ENCODE measurements at places on chromosomes 12 and 14.

GRCh38 chr14:103801459-103801858 is 45.9 kb downstream of the PPP1R13B start:
- no peak for DNase-seq

- DNase-seq, result no peak
These were observed 17.7 kb downstream of the CLEC2D start for GRCh38 chr12:9687228-9687627.

- DNase-seq, result no peak
These were observed 173.4 kb downstream of the BMP4 start for GRCh38 chr14:53783256-53783655.

- DNase-seq, result peak; percentile 16
These were observed 23.8 kb downstream of the PAPLN start for GRCh38 chr14:73261075-73261474.

DNA sequence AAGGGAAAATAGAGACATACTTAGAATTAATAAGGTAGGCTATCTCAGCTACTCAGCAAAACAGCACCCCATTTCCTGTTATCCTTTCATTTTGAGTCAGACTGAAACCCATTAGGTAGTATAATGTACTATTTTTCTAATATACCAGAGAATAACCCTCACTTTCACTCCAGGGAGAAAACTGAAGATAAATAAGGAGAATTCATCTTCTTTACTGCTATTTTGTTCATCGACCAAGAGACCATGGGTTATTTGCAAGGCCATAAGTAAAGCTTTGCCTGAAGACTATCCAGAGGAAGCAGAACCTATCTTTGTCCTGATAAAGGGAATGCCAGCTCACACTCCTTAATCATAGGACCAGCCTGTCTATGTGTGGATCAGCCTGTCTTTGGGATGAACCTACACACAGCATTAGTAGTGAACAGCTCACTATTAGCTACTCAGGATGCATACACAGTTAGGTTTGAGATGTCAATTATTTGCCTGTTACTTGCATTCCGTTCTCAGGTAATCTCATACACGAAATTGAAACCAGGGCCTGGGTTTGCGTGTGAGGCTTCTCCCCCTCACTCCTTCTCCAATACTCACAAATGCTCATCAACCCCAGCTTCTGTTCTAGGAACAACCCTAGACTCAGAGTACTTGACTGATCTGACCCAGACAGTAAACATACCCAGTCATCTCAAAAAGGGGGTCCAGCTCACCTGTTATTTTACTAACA is 124.4 kb downstream of the DAD1 start:
- DNase-seq, result no peak

DNA sequence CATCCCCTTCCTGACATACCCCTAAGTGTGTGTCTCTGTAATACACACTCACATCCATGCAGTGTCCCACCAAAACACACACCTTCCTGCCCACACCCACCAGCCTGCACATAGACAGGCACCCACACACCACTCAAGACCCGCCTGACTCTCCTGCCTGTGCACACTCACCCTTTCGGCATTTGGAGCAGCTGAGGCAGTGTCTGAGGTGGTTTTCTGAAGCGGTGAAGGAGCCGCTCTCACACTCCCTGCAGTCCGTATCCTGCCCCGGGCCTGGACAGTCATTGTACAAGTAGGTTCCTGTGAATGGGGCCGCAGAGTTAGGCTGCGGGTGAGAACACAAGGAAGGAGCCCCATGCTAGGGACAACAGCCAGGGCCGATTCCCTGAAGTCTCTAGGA is 8.3 kb downstream of the TNFRSF1A start:
- no peak for DNase-seq

GRCh38 chr12:51174501-51174900 is 1.6 kb upstream of the TFCP2 start:
- DNase-seq, result no peak

GRCh38 chr12:131702573-131702877 is 8.4 kb upstream of the SFSWAP start:
- no peak for DNase-seq

DNA sequence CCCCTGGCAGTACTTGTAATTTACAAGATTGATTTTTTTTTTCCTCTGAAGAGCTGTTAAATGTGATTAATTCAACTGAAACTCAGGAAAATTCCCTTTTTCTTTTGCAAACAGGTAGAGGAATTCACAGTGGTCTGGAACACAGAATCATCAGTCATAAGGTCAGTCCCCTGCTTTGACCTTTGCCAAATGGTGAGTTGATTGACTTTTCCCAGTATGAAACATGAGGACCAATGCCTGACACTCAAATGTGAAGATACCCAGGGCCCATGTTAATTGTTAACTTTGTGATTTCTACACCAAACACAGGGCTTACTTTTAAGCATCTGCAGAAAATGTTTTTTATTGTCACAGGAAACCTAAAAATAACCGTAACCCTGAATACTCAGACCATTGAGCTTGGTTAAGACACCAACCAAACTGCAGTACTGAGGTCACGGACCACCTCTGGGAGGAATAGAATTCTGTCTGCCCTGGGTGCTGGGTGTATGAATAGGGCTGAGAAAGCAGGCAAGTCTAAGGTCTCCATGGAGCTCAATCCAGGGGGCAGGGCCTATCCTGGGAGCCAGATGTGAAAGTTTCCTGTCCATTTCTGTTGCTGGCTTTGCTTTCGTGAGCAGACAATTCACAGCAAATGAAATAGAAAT is 192.4 kb downstream of the TMX1 start:
- no peak for DNase-seq

DNA sequence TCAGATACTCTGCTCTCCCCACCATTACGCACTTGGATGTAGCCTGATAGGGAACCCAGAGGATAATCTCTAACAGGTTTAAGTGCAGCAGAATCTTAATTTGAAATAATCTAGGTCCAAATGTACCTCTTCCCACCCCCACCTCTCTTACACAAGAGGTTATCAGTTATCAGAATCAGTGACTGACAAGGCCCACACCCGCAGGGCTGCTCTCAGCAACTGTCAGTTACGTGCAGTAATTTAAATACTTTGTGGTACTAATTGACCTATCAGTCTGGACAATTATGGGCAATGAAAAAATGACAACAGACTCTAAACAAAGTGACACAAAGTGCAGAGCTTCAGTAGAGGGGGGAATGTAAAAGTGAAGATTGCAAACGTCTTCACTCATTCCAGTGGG is 74.0 kb downstream of the CLIP1 start:
- no peak for DNase-seq

GRCh38 chr12:49945394-49946080 is 5.0 kb upstream of the AQP2 start:
- peak; percentile 87 for DNase-seq

DNA sequence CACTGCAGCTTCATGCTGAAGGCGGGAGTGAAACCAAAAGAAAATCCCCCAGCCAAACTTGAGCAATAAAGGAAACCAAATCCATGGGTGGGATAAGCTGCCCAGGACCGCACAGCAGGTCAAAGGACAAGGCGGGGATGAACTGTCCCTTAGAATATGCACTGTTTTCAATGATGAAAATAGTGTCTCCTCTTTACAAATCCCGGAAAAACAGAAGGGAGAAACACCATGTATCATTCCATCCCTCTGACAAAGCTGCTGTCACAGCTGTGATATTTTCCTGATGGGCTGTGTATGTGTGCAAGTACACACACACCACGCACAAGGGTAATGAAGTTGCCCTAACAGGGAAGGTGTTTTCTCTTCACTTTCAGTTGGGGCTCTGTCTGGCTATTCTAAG is 70.3 kb downstream of the ACTN1 start:
- DNase-seq, result no peak

DNA sequence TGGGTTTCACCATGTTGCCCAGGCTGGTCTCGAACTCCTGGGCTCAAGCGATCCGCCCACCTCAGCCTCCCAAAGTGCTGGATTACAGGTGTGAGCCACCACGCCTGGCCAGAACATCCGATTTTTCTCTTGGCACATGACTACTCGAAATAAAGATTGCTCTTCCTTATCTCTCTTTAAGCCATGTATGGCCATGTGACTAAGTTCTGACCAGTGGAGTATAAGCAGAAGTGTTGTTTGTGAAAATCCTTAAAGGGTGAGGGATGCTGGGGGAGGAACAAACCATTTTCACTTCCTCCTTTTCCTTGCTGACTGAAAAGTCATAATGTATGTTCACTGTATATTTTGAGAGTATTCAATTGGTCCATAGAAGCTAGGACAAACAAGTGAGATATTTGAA is 50.7 kb upstream of the ATF7IP start:
- DNase-seq, result no peak

DNA sequence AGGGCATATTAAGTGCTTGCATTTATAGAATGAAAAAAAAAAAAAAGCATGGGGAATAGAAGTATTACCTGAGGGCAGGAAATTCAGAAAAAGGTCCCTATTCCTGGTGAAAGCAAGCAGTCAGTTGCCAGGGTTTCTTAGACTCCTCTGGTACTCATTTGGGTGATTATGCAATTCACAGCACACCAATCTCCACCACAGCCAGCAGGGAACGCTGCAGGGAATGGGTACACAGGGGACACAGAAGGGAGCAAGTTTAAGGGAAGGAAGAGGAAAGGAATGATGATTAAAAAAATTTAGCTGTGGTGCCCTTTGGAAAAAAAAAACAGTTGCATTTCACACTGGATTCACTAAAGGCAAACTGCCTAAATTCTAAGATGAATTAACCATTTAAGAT is 14.2 kb downstream of the BLTP3B start:
- DNase-seq, result no peak

DNA sequence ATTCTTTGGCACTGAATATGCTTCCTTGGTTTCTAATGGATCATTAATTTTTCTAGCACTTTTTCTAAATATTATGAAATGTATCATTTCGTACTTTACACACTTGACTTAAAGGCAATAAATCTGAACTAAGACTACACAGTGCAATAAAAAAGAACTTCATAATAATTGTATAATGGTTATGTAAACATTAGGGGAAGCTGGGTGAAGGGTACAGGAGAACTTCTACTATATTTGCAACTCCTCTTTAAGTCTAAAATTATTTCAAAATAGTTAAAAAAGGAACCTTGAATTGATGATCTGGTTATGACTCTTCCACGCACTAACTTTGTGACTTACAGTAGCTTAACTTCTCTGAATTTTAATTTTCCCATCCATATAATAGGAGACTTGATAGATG is 5.1 kb upstream of the NOVA1 start:
- DNase-seq, result no peak

GRCh38 chr12:20865873-20866272 is 55.4 kb downstream of the SLCO1B3 start:
- DNase-seq, result no peak

DNA sequence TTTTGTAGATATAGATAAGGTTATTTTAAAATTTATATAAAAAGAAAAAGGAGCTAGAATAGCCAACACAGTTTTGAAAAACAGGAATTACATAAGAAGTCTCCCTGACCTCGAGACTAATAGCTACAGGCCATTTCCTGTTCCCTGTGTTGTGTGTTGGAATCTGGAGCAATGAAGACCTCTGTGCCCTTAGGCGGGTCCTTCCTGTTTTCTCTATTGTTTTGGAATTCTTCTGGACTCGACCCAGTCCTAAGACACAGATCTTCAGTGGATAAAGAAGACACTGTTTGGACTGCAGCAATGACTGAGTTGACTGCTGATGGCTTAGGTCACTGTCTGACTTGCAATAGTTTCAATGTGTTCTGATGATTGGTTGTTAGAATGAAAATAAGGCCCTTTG is 26.2 kb downstream of the SNRPF start:
- DNase-seq, result no peak

DNA sequence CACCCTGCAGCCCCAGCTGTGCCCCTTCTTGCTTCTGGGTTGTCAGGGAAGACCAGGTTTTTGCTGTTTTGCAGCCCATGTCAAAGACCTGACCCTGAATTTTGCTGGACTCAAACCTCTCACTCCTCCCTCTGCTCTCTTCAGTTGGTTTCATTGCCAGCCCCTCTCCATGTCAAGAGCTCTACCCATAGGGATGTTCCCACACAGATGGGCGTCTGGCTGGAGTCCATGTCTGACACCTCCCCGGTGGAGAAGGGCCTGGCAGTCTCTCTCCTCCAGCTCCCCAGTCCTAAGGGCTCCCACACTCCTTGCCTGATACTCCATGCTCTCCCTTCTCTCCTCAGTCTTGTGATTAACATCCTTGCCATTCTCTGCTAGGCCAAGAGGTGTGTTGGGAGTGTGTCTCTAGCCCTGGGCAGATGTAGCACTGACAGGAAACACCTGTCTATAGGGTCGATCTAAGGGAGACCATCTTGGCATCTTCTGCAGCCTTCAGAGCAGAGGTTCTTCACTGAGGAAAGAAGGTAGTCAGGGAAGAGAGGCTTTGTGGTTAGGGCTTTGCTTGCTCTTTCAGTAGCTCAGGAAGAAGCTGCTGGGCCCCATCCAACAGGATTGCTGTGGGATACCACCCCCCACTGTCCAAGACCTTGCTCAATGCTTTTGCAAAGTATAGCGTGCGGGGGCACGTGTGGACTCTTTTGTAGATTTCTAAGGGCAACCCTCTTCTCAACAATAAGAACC is 4.7 kb downstream of the ASIC1 start:
- DNase-seq, result no peak

DNA sequence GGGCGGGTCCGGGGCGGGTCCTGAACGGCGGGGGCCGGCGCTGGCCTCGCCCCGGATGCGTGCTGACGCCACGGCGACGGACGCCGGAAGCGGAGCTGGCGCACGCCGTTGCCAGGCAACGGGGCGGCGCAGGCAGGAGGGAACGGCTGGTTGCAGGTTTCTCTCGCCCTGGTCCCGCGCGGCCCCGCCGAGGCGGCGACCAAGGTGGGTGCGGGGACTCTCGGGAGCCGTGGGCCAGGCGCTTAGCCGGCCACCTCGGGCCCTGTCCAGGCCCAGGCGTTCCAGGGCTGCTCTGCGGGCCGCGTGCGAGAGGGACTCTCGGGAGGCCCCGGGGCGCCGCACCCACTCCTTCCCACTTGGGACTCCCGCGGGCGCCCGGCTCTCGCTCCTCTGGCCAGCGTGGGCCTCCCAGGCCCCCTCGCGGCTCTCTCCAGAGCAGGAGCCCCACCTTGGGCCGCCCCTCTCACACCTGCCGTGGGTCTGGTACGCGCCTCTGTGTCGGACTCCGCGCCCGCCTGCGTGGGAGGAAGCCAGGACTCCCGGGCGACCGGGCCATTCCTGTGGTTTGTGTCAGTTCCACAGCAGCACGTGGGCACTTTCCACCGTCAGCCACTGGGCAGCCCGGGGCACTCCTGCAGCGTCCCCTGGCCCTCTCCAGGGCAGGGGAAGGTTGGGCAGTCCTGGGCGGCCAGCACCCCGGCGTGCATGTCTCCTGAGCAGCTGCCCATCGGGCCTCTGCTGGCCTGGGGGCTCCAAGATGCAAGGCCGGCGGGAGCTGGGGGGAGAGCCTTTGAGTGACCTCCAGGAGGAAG is at the start of gene CLBA1:
Gene CLBA1, plus strand, starts transcription at position 114 of the 812 bp plus-strand sequence. Its CDS starts 644 bp downstream, at position 758.
- peak; percentile 91 for DNase-seq

GRCh38 chr12:29517264-29517663 is 19.8 kb upstream of the OVCH1 start:
- DNase-seq, result no peak

GRCh38 chr12:40752011-40752410 is 59.8 kb downstream of the CNTN1 start:
- DNase-seq, result no peak

- DNase-seq, result no peak
These were observed 247.3 kb downstream of the LRIG3 start for GRCh38 chr12:58673021-58673420.

- DNase-seq, result no peak
These were observed 154.3 kb downstream of the TSPAN9 start for GRCh38 chr12:3231399-3231876.
